Hepatic stellate cell (primary cell): ENCODE measurements at places on chromosomes 4 and X.

- DNase-seq: no peak
These were observed 659.7 kb downstream of the NLGN4X start for GRCh38 chrX:5568934-5569333.

- DNase-seq: no peak
These were observed 8.3 kb upstream of the FGFBP2 start for GRCh38 chr4:15971068-15971801.

DNA sequence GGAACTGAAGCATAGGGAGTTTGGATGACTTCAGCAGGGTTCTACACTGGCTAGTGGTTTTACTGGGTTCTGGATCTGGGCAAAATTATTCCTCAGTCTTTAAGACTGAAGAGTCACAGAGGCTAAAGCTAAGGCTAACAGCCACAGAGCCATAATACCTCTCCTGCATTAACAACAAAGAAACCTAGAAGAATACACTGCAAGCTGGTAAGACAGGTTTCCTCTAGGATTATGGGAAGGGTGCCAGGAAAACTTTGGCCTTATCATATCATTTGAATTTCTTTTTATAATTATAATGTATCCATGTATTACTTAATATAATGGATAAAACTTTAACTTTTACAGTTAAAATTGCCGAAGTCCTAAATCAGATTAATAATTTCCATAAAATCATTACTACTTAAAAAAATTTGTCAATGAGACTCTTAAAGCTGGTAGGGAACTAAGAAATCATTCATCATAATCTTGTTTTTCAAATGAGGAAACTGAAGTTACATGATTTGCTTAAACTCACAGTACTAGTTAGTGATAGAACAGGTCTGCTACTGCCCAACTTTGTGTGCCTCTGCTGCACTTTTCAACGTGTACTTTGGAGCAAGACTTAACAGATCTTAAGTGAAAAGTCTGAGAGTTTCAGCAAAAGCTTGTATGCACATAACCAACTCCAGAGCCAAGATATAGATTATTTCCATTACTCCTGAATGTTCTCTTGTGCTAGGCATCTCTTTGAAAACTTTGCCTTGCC lies 24.2 kb upstream of the PGRMC2 start:
- DNase-seq: no peak

- DNase-seq: no peak
These were observed 7.2 kb upstream of the TSPYL2 start for GRCh38 chrX:53075011-53075410.

DNA sequence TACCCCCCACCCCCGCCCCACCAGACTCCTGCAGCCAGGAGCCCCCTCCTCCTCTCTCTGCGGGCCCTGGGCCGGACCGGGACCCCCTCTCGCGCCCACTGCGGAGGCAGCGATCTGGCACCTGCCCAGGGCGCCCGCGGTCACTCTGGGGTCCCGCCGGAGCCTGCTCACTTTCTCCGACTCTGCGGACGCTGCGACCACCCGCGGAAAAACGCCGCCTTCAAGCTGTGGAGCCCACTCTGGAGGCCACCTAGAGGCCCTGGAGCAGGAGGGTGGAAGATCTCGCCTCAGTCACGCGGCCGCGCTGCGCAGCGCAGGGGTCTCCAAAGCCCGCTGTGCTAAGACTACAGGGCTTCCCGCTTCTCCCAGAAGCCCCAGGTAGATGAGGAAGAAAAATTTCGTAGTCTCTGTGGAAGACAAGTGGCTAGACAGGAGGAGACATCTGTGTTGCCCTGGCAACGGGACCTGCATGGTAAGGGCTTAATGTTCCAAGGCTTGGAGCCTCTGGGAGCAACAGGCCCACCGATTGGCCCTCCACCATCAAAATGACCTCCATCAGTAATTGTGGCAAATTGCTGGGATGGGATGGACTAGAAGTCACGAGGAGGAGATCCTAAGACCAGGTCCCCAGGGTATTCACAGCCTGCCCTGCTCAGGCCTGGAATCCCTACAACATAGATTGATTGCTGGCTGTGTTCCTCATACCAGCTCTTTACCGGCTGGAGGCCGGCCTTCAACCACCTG lies at the start of gene PNMA6F:
TSS of gene PNMA6F (minus strand) at position 387 of the 744 bp plus-strand sequence. CDS start 1,093 bp downstream, outside the sequence.
- no peak for DNase-seq

DNA sequence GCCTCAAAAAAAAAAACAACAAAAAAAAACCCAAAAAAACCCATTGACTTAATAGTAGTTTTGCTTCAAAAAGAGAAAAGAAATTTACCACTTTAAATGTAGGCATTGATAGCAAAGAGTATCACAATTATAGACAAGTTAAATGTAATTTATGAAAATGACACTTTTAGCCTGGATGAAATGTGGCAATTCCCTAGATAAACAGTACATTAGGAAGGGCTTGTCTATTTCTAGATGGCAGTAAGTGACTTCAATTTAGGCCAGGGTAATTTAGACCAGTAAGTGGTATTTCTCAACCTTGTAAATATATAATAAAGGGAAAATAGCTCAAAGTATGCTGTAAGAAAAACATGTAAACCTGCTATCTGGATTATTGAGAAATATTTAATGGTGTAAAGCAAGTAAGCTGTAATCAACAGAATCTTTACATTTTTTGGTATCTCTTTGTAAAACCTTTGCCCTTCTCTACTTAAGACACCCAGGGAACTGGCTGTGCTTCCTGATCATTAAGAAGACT lies 103.7 kb upstream of the RAPGEF2 start:
- no peak for DNase-seq

- DNase-seq: no peak
These were observed 16.7 kb upstream of the S100P start for GRCh38 chr4:6676722-6677558.

GRCh38 chrX:119775517-119776238 lies 15.8 kb downstream of the RPL39 start:
- no peak for DNase-seq
